ENCODE measurements at places on chromosomes 2 and 18. TPM values are rescaled to one million over a fixed set of nuclear protein-coding genes. Genes with fewer than 3 reads are reported as not detected.

RHOB gene
- 171 TPM for total RNA-seq

SAG gene
- not detected for total RNA-seq

DSG2 gene
- total RNA-seq: 0.33 TPM

CNNM3 gene
- total RNA-seq: 13.1 TPM

SATB2 gene
- 13.9 TPM for total RNA-seq

COL5A2 gene
- 253 TPM for total RNA-seq

LOXHD1 gene
- not detected for total RNA-seq
